Hippocampal formation (tissue), 2 donors: ENCODE measurements at places on chromosomes 3 and 15.
A peak's percentile ranks its signal among the peaks of the same experiment; 100 is the strongest.

GRCh38 chr15:96351761-96352603 is 21.5 kb downstream of the NR2F2 start:
- no peak for DNase-seq

GRCh38 chr3:17135696-17136095 is 250.9 kb downstream of the PLCL2 start:
- no peak for DNase-seq

DNA sequence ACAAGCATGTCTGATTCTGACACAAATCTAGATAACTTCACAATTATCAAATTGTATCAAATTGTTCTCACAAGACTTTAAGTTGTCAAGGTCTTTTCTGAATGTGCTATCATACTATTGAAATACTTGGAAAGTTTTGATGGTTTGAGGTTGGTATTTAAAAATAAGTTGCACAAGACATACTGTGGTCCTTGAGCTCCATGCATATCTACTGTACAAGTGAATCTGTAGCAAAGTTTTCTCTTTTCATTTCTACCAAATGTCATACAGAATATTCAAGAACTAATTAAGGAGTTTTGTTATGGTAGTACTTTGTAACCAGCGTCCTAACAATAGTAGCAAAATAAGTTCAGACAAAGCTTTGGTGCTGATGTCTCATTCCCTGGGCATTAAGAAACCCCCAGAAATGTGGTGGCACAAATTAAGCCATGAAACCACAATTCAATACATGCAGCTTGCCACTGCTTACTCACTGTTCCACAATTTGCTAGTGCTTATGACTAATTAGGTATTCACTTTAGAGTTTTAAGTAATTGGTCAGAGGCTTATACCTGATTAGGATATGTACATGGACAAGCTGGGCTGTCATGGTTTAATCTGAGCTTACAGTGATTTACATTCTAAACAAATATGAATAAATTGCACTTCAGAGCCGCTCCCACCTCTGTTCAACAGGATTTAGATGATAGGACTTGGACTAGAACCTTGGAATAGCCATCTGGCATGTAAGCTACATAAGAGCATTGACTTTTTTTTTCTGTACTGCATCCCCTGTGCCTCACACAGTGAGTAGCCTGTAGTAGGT is 8.8 kb downstream of the TBC1D23 start:
- no peak for DNase-seq

GRCh38 chr15:88238618-88239430 is 17.7 kb downstream of the NTRK3 start:
- no peak for DNase-seq

GRCh38 chr3:20057612-20058180 is 17.4 kb downstream of the KAT2B start:
- no peak for DNase-seq

GRCh38 chr15:44918136-44918535 is 38.4 kb upstream of the TERB2 start:
- no peak for DNase-seq

DNA sequence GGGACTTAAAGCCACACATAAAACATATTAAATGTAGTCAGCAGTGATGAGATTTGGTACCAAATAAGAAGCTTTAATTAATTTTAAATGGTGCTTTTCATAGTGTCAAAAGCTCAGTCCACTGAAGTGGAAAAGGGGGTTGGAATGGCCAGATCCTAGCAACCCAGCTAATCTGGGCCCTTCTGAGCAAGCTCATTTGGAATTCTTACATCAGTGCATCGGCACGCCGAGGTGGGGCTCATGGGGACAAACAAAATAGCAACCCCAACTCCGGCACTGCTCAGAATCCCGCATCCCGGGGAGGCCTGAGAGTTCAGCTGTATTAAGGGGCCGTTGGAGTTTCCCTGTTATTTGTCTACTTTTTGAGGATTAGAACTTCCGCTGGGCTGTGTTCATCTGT is 526.4 kb downstream of the SOX2 start:
- peak; percentile 49 for DNase-seq
